ENCODE measurements at places on chromosomes 12 and 14. TPM values are rescaled to one million over a fixed set of nuclear protein-coding genes. Genes with fewer than 3 reads are reported as not detected.

GRCh38 chr12:98002887-98003493, 512.4 kb upstream of the TMPO start:
- peak; percentile 61 for DNase-seq

- no peak for DNase-seq
These were observed 3.6 kb upstream of the BATF start for GRCh38 chr14:75518625-75519024.

- no peak for DNase-seq
These were observed 14.5 kb upstream of the PSMD9 start for GRCh38 chr12:121874071-121874470.

GRCh38 chr12:38350342-38351174, 34.0 kb downstream of the ALG10B start:
- DNase-seq: no peak

VPS33A gene
- 18.9 TPM for total RNA-seq

ZFYVE26 gene
- 17.4 TPM for total RNA-seq

GARIN6 gene
- not detected for total RNA-seq

DNA sequence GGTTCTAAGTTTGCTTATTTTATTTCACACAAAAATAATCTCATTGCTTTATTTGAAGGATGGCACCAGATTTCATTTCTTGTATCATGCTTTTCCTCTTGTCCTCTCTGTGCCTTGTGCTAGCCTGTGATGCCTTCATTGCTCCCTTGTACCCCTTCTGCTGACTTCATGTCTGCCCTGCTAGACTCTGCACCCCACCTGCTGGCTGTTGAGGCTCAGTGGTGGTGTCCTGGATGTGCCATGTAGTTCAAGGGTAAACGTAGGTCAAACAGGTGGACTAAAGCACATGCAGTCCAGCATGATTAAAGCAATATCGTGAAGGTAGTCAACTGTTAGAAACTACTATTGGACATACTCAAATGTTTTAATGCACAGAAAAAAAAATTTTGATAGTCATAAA, 21.6 kb downstream of the MRPS35 start:
- DNase-seq: no peak

DNA sequence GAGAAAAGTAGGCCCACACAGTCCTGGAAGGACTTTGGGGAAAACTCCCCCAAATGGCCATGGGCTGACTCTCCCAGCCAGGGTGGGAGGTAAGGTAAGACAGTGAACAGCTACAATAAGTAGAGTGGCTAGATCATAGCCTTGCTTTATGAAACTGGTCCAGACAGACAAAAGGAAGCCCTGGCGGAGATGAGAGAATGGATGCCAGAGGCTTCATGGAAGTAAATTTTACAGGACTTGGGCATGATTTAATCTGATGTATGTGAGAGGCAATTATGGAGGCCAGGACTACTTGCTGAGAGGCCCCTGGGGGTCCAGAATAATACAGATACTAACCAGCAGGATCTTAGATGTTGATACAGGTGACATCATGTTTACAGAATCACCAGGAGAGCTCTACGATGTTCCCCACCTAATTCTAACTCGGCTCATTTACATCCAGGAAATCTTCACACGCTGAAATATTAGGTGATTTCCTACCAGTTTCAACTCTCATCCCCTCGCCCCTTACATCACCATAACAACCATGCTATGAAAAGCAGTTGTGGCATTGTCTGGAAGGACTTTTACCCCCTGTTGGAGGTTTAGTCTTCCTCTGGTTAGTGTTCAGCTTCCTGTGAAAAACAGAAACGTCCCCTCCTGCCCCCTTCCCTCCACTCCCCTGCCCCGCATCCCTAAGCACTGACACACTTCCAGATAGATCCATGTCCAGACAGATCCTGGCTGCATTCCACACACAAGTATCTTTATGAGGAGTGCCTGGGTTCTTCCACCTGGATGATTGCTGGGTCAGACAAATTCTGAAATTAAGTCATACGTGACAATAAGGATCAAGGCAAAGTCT, 39.5 kb upstream of the NT5DC3 start:
- DNase-seq: no peak

GRCh38 chr12:92732716-92733115, 29.9 kb downstream of the PLEKHG7 start:
- DNase-seq: peak; percentile 24

CCDC77 gene
- 9.3 TPM for total RNA-seq

- DNase-seq: no peak
These were observed 147.4 kb downstream of the AKAP6 start for GRCh38 chr14:32476532-32476931.

TAS2R30 gene
- total RNA-seq: 16.9 TPM

DNA sequence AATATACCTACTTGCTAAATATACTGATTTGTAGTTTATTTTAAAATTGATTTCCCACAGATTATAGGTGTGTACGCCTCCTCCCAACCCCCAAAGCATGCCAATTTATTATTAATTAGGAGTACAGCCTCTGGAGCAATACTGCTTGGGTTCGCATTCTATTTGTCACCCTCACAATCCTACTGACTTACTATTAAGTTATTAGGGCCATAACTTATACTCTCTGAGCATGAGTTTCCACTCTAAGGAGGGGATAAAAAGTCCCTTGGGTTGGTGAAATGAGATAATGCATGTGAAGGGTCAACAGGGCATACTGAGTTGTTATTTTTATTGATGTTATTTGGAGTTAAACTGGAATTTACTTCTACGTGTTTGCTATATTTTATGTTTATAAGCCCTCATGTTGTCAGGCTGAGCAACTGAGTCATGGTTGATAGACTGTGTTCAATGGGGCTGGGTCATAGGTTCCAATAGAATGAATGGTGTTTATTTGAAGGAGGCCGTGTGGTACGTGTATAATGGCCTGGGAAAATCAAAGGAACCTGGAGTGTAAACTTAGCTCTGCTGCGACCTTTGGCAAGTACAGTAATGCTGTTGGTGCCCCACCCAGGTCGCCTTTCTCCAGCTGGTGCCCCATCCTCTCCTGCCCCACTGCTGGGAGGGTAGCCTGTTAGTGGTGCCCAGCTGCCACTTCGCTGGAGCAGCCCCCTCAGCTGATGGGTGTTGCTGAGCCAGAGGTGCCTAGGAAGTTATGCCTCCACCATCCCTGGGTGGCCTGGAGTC, 99.3 kb upstream of the PTPRB start:
- DNase-seq: no peak

PLEKHG7 gene
- not detected for total RNA-seq

ACRBP gene
- 1.5 TPM for total RNA-seq

DNA sequence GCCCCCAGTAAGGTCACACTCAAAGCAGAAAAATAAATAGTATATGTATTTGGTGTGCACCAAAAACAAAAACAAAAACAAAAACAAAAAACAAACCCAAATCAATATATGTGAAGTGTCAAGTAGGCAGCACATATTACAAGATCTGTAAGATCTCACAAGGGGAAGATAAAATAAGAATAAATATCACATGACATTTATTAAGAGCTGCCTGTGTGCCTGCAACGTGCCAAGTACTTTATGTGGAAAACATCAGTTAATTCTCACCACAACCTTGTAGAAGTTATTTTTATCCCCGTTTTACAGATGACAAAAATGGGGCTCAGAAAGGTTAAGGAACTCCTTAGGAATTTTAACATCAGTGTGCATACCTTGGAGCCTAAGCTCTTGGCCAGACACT, 26.6 kb downstream of the TRIM9 start:
- no peak for DNase-seq

GRCh38 chr12:118073768-118074167, 12.8 kb upstream of the WSB2 start:
- no peak for DNase-seq

DNA sequence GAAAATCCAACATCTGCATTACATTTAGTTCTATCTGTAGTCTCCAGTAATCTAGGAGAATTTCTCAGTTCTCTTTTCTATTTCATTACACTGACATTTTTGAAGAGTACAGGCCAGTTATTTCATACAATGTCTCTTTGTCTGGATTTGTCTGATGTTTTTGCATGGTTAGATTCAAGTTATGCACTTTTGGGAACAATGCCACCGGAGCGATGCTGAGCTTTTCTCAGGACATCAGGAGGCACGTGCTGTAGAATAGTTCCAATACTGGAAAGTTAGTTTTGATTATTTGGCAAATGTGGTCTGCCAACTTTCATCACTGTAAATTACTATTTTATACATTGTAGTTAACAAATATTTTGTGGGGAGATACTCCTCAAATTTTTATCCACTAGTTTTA, 43.1 kb downstream of the ALDH1L2 start:
- peak; percentile 87 for DNase-seq

DNA sequence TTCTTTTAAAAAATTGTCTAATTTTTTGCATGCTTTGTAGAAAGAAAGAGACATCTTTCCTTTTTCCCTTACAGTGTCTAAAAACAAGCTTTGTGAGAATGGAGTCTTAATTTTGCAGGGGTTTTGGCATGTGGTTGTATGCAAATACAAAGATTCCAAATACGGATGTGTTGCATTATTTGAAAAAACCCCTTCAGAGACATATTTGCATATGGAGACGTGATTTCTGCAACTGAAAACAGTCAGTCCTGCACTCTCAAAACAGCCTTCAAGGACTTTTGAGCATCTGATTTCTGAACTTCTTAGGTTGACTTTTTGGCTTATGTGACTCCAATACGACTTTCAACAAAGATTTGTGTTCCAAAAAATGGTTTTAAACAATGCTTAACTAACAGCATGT, 7.8 kb downstream of the IRAK3 start:
- no peak for DNase-seq

PTCSC3 gene
- total RNA-seq: not detected

NXPH4 gene
- total RNA-seq: 1.3 TPM

DNA sequence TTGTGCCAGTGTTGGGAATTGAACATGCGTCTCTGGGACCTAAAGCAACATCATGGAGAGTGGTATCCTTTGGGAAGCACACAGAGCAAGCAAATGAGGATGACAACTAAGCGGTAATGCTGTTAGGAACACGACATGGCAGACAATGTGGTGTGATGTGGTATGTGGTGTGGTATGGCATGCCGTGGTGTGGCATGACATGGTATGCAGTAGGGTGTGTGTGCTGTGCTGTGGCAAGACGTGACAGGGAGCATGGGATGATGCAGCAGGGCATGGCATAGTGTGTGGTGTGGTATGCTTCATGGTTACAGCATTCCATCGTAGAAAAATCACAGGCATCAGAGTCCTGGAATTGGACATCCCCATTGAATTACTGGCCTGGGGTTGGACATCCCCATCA, 108.7 kb downstream of the RTN1 start:
- DNase-seq: no peak

PLA2G1B gene
- total RNA-seq: not detected

P3H3 gene
- 45.5 TPM for total RNA-seq

- DNase-seq: no peak
These were observed 18.9 kb downstream of the LMO3 start for GRCh38 chr12:16587110-16587453.

DNA sequence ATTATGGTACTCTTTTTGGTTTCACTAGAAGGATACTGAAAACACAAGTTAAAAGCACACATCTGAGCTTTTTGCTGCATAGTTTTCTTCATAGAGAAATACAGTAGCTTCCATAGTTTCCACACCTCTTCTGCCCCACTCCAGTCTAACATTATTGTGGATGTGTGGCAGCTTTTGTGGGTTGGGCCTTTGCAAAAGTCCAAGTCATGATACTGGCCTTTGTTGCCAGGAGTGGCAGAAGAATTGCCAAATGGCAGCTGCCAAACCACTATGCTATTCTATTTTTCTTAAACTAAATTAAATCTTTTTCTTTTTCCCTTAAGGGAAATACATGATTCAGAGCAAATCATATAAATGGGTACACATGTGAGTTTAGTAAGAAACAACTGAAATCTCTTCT, 114.8 kb downstream of the PLEKHA5 start:
- DNase-seq: no peak

NANOG gene
- total RNA-seq: not detected

- peak; percentile 89 for DNase-seq
These were observed 8.7 kb upstream of the TESPA1 start for GRCh38 chr12:54993181-54993835.

RIMBP2 gene
- 0.62 TPM for total RNA-seq

CCDC198 gene
- total RNA-seq: not detected

FLRT2 gene
- 46.5 TPM for total RNA-seq

DNA sequence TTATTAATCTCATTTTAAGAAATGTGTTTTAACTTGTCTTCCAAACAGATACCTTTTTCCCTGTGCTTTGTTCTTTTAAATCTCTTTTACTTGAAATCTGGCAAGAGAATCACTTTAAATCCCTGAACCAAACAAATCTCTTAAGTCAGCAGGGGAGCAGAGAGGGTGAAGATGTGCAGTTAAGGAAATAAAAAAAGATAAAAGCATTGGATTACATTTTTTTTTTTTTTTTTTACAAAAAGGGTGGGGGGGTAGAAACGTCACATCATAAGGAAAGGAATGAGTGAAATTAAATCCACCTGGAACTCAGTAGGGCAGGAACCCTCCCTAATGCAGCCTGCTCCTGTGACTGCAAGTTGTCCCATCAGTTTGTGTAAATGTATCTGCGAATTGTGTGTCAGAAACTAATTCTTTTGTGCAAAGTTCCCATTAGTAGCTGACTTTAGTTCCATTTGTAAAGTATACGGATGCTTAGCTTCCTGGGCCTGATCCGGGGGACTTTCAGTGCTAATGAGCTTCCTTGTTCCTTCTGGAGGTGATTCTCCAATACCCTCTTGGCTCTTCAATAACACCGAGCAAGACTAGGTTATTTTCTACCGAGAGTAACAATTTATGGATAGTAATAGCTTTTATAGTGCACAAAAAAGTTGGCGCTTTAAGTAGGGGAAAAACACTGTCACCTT, 1.5 kb downstream of the TTC6 start:
- DNase-seq: peak; percentile 49

ACSM4 gene
- not detected for total RNA-seq

GRCh38 chr14:20436363-20436755, 393 bp upstream of the KLHL33 start:
- DNase-seq: no peak

DNA sequence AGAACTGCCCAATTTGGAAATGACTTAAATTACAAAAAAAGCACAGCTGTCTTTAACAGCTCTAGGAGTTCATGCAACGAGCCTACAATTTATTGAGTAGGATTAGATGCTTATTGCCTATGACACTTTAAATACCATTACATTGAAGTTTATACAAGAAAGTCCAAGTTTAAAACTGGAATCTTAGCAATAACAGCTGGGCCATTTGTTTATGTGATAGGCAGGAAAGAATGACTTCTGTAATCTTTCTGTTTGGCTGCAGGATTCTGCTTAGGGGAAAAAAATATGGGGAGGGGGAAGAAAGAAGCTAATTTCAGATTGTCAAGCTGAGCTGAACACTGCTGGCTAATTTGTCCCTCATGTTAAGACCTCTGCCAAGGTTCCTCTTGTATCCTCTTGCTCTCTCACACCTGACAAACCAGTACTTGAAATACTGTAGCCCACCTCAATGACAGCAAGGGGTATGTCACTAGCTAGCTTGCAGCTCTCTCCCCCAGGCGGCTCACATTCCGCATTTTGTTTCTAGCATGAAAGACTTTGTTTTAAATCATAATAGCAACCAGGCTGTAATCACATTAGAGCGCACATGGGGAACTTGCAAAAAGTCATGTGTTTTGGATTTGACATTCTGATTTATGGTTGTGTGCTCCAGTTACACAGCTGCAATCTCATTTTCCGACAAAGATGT, 384.8 kb downstream of the BMP4 start:
- DNase-seq: peak; percentile 88

GRCh38 chr12:83462419-83462818, 775.7 kb downstream of the TMTC2 start:
- no peak for DNase-seq

HAL gene
- total RNA-seq: 0.51 TPM

- no peak for DNase-seq
These were observed 64.4 kb upstream of the BTG1 start for GRCh38 chr12:92210071-92210470.
